Endothelial cell of umbilical vein (primary cell): ENCODE measurements at places on chromosomes 6 and 20. TPM values are rescaled to one million over a fixed set of nuclear protein-coding genes. Genes with fewer than 3 reads are reported as not detected.

TSHZ2 gene
- not detected in 2 replicates for polyA plus RNA-seq

PCK1 gene
- not detected in 2 replicates for polyA plus RNA-seq

DNA sequence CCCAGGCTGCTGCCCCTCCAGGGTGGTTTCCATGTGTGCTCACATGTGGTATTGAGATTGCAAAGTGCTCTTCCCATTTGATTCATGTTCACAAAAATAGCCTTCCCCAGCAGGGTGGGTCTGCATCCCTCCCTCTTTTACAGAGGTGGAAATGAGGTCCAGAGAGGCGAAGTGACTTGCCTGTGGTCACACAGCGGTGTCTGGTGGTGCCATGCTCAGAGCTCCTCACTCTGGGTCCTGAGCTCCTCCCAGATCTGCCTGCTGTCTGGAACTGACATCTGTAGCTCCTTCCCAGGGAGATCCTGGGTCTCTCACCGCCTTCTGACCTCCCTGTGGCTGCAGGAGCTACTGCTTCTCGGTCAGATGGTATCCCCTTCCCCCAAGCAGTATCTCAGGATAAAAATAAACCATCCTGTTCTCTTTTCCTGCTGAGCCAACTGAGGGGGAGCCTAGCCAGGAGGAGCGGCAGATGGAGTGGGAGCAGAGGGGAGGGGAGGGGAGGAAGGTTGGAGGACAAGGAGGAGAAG, 11.9 kb downstream of the CD40 start:
- no peak for DNase-seq

TBXT gene
- polyA plus RNA-seq = not detected in 2 replicates

- DNase-seq = no peak
Observed at GRCh38 chr6:3504938-3505805, 48.3 kb upstream of the SLC22A23 start.

PLG gene
- polyA plus RNA-seq = not detected in 2 replicates

DEFB128 gene
- polyA plus RNA-seq = not detected in 2 replicates

DNA sequence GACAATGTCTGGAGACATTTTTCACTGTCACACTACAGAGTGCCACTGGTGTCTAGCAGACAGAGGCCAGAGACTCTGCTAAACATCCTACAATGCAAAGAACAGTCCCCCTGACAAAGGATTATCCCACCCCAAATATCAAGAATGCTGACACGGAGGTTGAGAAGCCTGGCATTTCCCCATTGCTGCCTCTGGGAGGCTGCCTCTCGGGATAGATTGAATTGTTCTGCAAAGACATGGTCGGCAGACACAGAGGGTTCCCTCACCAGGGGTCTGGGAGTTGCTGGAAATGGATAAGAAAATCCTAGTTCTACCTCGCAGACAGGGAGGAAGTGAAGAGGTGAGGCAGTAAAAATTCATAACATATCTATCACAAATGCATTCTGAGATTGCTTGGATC, 166.4 kb upstream of the AGPAT4 start:
- no peak for DNase-seq

SEL1L2 gene
- not detected in 2 replicates for polyA plus RNA-seq

GRCh38 chr20:64242003-64242796, 13.3 kb upstream of the PCMTD2 start:
- no peak for DNase-seq

DNA sequence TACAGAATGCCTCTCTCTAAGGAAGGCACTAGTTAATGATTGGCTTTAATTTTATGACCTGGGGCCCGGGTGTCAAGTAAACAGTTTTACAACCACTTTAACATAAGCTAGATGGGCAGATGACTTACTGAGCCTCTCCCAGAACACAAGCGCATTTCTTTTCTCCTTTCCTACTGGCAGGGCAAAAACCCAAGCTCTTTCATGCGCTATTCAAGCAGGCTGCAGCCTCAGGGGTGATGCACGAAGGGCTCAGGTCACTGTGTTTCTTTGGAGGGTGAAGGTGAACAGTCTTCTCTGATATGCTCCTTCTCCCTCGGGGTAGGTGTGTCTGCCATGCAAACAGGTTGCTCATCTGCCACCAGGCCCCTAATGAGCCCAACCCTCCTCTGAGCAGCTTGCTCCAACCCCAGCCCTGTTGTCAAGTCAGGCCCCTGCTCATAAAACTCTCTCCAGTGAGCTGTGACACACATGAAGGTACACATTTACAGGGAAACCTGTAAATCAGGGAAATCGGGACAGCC, 73.5 kb upstream of the CDH4 start:
- no peak for DNase-seq

DDX27 gene
- 23.1 and 24.0 TPM in 2 replicates for polyA plus RNA-seq

DNA sequence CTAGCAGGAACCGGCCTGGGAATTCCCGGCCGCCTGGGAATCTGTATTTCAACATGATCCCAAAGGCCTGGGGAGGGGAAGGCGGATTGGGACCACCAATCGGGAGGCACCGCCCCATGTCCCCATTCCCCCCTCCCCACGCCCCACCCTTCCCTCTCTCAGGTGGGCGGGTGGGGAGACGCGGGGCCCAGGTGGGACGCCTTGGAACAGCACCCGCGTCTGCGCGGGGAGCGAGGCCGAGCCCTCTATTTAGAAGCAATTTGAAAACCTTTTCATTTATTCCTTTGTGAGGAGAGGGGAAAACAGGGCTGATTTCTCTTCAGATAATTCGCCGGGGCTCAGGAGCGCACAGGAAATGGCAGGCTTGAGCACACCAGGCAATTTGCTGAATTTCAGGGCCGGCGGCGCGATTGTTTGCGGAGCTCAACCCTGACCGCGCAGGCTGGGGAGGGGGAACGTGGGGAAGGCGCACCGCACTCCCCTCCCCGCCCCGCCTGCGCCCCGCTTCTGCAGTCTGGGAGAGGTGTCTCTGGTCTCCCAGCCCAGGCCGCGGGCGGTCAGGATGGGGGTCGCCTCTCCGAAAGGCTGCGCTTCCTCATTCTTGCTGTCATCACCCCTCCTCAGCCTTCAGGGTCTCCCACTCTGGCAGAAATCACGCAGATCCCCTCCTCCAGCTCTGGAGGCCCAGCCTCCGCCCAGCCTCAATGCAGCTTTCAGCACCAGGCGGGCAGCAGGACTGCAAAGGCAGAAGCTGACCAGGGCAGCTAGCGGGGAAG, 170.0 kb downstream of the GRM4 start:
- no peak for DNase-seq

DNA sequence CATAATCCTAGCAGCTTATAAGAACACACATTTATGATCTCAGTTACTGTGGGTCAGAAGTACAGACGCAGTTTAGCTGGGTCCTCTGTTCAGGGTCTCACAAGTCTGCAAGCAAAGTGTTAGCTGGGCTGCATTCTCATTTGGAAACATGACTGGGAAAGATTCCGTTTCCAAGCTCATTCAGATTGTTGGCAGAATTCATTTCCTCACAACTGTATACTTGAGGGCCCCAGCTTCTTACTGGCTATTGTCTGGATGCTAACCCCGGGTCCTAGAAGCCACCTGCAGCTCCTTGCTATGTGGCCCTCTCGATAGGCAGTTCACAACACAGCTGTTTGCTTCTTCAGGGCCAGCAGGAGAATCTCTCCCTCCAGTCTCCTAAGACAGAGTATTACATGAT, 13.1 kb downstream of the TCP11 start:
- peak; percentile 19 for DNase-seq

LTB gene
- 1.8 and 2.1 TPM in 2 replicates for polyA plus RNA-seq

DNA sequence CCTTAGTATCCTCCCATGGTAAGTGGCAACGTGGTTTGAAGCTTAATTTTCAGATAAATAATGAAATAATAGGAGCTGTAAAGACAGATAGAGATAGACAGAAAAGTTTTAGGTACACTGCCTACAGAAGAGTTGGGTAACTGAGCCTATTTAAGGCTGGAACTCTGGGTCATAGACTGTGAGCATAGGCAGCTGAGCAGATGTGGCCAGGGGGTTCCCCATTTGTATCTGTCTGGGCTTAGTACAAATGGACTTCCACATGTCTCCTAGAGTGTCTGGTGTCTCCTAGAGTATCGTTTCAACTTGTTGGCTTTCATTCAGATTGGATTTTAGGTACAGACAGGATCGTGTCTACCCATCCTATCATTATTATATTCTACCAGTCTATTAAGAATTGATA, 649.8 kb downstream of the DHX35 start:
- DNase-seq = no peak

DNA sequence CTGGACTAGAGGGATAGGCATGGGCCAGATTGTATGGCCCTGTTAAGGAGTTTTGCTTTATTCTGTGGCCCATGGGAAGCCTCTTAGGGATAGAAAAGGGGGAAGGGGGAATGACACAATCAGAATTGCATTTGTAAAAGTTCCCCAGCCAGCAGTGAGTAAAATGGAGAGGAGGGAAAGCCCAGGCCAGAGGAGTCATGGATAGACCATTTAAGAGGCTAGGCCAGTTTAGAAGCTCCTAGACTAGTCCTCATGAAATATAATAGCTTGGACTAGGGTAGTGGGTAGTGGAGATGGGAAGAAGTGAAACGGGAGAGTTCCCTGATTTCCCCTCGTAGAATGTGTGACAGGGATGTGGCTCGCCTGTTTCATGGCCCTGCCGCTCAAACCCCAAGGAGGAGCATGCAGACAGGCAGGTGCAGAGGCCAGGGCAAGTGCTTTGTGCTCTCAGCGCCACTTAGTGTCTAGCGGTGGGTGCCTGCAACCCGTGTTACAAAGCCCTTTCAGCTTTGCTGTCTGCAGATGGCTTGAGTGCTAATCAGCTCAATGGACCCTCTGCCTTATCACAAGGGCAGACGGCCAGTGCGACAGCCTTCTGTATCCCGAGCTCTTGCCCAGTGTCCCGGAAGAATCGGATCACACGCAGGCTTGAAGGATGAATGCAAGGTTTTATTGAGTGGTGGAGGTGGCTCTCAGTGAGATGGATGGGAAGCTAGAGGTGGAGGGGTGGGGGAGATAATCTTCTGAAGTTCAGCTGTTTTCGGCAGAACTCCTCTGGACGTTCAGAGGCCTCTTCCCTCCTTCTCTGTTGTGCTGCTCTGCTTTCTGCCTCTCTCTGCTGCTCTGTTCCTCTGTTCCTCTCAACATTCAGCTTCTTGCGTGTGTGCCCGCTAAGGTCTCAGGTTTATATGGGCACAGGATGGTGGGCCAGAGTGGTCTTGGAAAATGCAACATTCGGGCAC, 141.1 kb downstream of the CEP57L1 start:
- DNase-seq = no peak

- no peak for DNase-seq
Observed at GRCh38 chr6:48628316-48628715, 517.3 kb upstream of the PTCHD4 start.
